ENCODE measurements at places on chromosomes 12 and 14.

DNA sequence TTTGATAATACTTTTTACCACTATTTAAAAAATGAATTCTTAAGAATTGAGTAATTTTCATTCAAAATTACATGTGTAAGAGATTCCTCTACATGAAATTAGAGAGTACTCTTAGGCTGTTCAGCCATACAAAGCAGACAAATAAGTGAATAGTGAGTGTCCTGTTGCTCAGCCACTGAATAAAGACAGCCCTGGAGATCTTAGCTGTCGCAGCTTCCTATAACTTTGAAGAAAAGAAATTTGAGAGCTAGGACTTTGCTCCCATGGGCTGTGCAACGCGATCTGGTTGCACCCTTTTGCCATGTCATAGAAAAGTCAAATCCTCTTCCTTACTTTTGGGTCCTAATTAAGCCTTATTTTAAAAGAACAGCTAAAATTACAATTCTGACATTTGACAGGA, 40.9 kb upstream of the LRIG3 start:
- no peak for DNase-seq
- H3K4me1 ChIP-seq = peaks cover 5% of the 10 kb centered on the region
- no peak overlapping the region for H3K4me3 ChIP-seq
- no peak overlapping the region for H3K27ac ChIP-seq
- no peaks in the 10 kb centered on the region for H3K36me3 ChIP-seq
- no peaks in the 10 kb centered on the region for H3K27me3 ChIP-seq

DNA sequence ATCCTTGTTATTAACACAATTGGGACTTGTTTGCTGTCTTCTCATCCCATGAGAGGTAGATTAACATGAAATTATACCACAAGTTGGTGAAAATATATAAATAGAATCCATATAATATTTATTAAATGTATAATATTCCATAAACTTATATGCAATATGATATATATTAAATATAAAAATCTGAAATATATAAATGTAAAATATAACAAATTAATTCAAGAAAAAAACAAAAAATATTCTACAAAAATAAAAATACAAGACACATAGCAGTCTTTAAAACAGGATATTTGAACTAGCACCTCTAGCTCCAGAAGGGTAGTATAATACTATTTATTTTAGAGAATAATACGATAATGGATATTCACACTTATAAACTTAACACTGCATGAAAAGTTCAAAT, 603.3 kb upstream of the FLRT2 start:
- no peak overlapping the region for H3K27ac ChIP-seq
- no peak overlapping the region for H3K4me3 ChIP-seq
- H3K4me1 ChIP-seq = no peaks in the 10 kb centered on the region
- peaks cover 2% of the 10 kb centered on the region for H3K27me3 ChIP-seq

GRCh38 chr14:99202516-99202915, 69.5 kb downstream of the BCL11B start:
- no peaks in the 10 kb centered on the region for H3K36me3 ChIP-seq
- DNase-seq = no peak
- no peak overlapping the region for H3K4me3 ChIP-seq
- H3K27ac ChIP-seq = no peak overlapping the region
- no peaks in the 10 kb centered on the region for H3K4me1 ChIP-seq

DNA sequence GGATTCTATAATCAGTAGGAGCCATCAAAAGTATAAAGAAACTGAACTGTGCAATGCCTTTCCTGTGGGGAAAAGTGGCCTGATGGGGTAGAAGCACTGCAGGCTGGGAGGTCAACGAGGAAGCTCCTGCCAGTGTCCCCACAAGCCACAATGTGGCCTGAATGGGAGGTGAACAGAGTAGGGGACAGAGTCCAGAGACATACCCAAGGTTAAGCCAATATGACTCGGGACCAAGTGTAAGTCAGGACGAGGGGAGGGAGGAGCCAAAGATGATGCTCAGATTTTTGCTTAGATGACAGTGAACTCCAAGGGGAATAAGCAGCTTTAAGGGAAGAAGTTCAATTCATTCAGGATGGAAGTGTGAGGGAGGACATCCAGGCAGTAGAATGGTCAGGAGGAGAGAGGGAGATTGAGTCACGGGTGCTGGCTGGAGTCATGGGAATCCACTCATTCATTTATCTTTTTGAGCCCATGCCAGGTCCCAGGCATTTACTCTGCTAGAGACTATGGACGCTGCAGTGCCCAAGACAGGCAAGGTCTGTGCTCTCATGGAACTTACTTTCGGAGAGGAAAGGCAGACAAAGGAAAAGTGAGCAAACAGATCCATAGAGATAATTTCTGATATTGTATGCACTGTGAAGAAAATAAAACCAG, 29.1 kb downstream of the DPF3 start:
- H3K27ac ChIP-seq = no peak overlapping the region
- no peak overlapping the region for H3K4me3 ChIP-seq
- peaks cover 2% of the 10 kb centered on the region for H3K27me3 ChIP-seq
- H3K36me3 ChIP-seq = no peaks in the 10 kb centered on the region
- peaks cover 14% of the 10 kb centered on the region for H3K4me1 ChIP-seq

GRCh38 chr12:103318566-103318965, 177.2 kb downstream of the C12orf42 start:
- no peak overlapping the region for H3K4me3 ChIP-seq
- no peaks in the 10 kb centered on the region for H3K36me3 ChIP-seq
- H3K4me1 ChIP-seq = no peaks in the 10 kb centered on the region
- DNase-seq = no peak
- no peaks in the 10 kb centered on the region for H3K27me3 ChIP-seq

GRCh38 chr12:82953397-82953796, 266.7 kb downstream of the TMTC2 start:
- H3K4me3 ChIP-seq = no peak overlapping the region
- no peaks in the 10 kb centered on the region for H3K4me1 ChIP-seq
- no peak overlapping the region for H3K27ac ChIP-seq
- H3K27me3 ChIP-seq = no peaks in the 10 kb centered on the region
- DNase-seq = no peak

GRCh38 chr12:1611803-1612572, 17.0 kb upstream of the WNT5B start:
- peak; percentile 86 for DNase-seq
- H3K36me3 ChIP-seq = peaks cover 25% of the 10 kb centered on the region
- H3K27ac ChIP-seq = peak overlapping the region; percentile 94

DNA sequence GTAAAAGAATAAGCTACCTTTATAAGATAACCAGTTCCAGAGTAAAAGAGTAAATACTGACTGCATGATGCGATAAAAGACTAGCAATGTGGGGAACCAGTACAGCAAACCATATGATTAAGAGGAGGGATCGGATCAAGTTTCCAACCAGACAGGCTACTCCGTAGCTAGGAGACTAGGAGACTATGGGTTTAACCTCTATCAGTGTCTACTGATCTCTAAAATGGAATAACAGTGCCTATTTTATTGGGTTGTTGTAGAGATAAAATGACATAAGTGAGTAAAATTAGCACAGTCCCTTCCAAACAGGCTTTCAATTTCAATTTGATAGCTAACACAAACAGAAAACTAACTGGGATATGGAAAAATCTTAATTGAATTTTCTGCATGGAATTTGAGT, 76.0 kb downstream of the PAWR start:
- no peak overlapping the region for H3K27ac ChIP-seq
- DNase-seq = no peak
- H3K4me3 ChIP-seq = no peak overlapping the region
- peaks cover 24% of the 10 kb centered on the region for H3K4me1 ChIP-seq

DNA sequence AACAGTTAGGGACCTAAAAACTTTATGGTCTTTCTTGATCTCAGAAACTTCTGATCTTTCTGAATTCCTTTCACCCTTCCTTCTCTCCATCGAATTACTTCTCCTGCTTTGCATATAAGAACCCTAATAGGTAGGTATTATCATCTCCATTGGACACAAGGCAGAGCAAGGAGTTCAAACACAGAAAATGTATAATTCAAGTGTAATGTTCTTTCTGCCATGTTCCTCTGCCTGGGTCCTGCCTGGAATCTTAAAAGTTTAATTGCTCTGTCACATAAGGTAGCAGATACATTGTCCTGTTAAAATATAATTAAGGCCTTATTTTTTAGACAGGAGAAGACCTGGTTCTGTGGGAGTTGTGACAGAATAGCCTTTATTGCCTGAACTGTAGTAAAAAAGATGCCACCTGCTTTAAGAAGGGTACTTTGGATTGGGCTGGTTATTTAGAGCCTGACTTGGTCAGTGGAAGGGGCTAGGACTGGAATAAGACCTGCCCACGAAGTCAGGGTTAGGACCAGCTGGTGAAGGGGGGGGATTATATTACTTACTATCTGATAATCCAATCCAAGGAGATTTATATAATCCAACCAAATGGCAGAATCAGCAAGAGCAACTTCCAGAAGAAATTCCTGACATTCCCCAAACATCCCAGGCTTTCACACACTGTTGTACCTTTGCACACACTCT, 10.4 kb downstream of the G2E3 start:
- no peak for DNase-seq
- H3K4me1 ChIP-seq = peaks cover 79% of the 10 kb centered on the region
- peak overlapping the region; percentile 46 for H3K27ac ChIP-seq
- H3K36me3 ChIP-seq = peaks cover 14% of the 10 kb centered on the region
- H3K4me3 ChIP-seq = no peak overlapping the region

DNA sequence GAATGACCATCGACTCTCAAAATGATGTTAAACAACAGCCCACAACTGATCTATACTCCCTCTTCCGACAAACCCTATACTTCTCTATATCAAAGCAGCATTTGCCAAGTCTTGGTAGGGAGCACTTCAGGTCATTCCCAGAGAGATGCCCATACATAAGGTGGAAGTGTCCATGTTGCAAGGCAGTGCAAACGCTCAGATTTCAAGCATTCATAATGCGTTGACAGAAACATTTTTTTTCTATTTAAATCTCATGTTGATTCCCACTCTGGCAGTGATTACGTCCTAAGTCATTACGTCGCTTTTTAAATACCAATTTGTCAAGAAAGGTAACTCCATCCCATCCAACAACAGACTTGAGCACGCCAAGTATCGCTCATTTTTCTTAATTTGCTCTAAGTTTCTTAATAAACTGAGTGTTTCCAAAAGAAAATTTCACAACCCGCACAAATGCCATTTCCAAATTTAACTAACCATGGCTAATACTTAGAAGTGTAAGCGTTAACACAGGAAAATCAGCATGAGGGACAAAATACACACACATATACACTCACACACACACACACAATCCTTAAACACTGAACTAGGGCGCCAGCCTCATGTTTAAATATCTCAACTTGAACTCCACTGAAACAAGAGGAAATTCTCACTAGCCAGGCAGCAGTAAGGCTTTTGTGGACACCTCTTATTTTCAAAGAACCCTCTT, 1.1 kb downstream of the GXYLT1 start:
- peak; percentile 12 for DNase-seq
- H3K36me3 ChIP-seq = no peaks in the 10 kb centered on the region
- peaks cover 43% of the 10 kb centered on the region for H3K4me1 ChIP-seq
- H3K27me3 ChIP-seq = no peaks in the 10 kb centered on the region

DNA sequence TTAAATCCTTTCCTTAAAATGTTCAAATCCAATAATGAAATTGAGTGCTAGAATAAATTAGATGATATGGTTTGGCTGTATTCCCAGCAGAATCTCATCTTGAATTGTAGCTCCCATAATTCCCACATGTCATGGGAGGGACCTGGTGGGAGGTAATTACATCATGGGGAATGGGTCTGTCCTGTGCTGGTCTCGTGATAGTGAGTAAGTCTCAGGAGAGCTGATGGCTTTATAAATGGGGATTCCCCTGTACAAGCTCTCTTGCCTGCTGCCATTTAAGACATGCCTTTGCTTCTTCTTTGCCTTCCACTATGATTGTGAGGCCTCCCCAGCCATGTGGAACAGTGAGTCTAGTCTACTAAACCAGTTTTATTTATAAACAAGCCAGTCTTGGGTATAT, 508.5 kb downstream of the ETNK1 start:
- H3K4me1 ChIP-seq = no peaks in the 10 kb centered on the region
- DNase-seq = no peak
- H3K36me3 ChIP-seq = no peaks in the 10 kb centered on the region
- no peak overlapping the region for H3K27ac ChIP-seq

DNA sequence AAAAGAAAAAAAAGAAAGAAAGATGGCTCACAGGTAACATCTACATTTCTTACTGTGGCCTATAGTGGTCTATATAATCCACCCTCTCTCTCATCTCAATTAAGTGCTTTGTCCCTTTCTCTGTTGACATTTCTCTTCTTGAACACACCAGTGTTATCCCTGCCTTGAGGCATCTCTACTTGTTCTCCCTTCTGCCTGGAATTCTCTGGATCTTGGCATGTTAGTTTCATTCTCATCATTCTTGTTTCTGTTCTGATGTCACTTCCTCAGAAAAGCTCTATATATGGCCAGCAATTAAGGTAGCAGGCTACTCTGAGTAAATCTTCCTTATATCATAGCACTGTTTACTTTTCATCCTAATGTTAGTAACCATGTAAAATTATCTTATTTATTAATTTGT, 155.7 kb upstream of the PDZRN4 start:
- no peaks in the 10 kb centered on the region for H3K27me3 ChIP-seq
- DNase-seq = no peak
- H3K4me1 ChIP-seq = no peaks in the 10 kb centered on the region

- no peak for DNase-seq
- H3K4me1 ChIP-seq = peaks cover 52% of the 10 kb centered on the region
- peaks cover 25% of the 10 kb centered on the region for H3K36me3 ChIP-seq
- H3K4me3 ChIP-seq = peak overlapping the region; percentile 95
- no peaks in the 10 kb centered on the region for H3K27me3 ChIP-seq
- H3K27ac ChIP-seq = peak overlapping the region; percentile 97
Measured at GRCh38 chr12:53179687-53180219, 769 bp upstream of the ZNF740 start.

GRCh38 chr14:71416392-71416791, 509.1 kb downstream of the PCNX1 start:
- H3K27me3 ChIP-seq = no peaks in the 10 kb centered on the region
- H3K27ac ChIP-seq = peak overlapping the region; percentile 71
- H3K4me3 ChIP-seq = peak overlapping the region; percentile 70
- H3K36me3 ChIP-seq = peaks cover 46% of the 10 kb centered on the region
- peaks cover 82% of the 10 kb centered on the region for H3K4me1 ChIP-seq

DNA sequence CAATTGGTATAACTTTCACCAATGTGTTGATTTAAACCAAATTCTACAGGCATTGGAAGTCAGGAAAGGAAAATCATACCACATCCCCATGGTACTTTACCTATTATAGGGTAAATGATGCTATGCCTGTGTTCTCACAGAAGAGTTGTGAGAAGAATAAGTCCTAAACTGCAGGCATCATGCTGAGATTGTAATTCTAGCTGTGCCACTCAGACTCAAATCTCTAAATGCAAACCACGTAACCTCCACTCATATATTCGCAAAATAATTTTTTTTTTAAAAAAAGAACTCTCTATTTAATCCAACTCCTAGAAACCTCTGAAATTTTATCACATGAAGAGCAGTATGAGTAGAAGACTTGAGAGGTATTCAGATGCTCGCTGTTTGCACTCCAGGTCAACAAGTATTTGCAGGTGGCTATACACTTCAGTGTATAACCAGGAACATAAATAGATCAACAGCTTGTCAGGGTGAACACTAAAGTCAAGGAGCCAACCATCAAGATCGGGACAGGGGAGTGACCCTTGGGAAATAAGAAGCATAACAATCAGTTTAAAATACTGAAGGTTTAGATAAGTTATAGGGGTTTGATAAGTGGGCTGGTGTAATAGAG, 110.1 kb downstream of the SLC25A21 start:
- no peak overlapping the region for H3K27ac ChIP-seq
- DNase-seq = no peak
- H3K36me3 ChIP-seq = no peaks in the 10 kb centered on the region
- no peaks in the 10 kb centered on the region for H3K4me1 ChIP-seq

- peaks cover 12% of the 10 kb centered on the region for H3K27me3 ChIP-seq
- H3K4me1 ChIP-seq = no peaks in the 10 kb centered on the region
- DNase-seq = no peak
- H3K27ac ChIP-seq = no peak overlapping the region
- H3K4me3 ChIP-seq = no peak overlapping the region
Measured at GRCh38 chr14:53655080-53655785, 301.4 kb downstream of the BMP4 start.

Data from HFFc6 (cell line).